Liver (tissue), 10 donors: ENCODE measurements at places on chromosomes 2 and 18.

GRCh38 chr2:111697560-111697959 is 186.4 kb downstream of the ANAPC1 start:
- peaks cover 14% of the 10 kb centered on the region for H3K4me1 ChIP-seq
- H3K36me3 ChIP-seq, result no peaks in the 10 kb centered on the region
- H3K27ac ChIP-seq, result no peak overlapping the region
- no peaks in the 10 kb centered on the region for H3K27me3 ChIP-seq
- H3K4me3 ChIP-seq, result no peak overlapping the region
- DNase-seq, result no peak

DNA sequence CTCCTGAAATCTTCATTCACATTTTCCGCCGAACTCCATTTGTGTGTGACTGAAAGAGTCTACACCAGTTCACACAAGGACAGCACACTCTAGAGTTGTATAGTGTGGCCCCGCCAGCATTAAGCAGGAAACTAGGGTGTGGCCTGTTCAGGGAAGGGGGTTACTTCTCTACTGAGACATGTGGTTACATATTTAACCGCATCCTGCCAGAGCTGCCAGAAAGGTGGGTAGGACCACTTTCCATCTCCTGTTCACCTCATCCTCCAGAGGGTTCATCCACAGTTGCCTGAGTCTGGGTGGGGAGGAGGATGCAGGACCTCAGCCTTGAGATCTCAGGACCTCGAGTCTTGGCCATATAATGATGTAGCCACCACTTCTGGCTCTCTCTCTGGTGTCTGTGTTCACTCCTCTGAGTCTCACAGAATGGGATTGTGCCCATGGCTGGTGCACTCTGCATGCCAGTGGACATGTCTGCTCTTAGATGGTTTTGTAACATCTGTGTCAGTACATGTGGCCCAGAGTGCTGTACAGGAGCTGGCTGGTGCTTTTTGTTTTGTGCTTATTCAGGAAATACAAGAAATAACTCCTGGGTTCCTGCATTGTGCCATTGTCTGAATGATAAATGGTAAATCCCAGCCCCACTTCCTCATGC is 7.7 kb upstream of the SP140L start:
- no peak overlapping the region for H3K27ac ChIP-seq
- no peaks in the 10 kb centered on the region for H3K27me3 ChIP-seq
- no peak overlapping the region for H3K4me3 ChIP-seq

- H3K36me3 ChIP-seq, result no peaks in the 10 kb centered on the region
- no peak overlapping the region for H3K4me3 ChIP-seq
- no peak overlapping the region for H3K27ac ChIP-seq
- H3K4me1 ChIP-seq, result no peaks in the 10 kb centered on the region
Measured at GRCh38 chr2:58865436-58865835, 624.3 kb upstream of the FANCL start.

DNA sequence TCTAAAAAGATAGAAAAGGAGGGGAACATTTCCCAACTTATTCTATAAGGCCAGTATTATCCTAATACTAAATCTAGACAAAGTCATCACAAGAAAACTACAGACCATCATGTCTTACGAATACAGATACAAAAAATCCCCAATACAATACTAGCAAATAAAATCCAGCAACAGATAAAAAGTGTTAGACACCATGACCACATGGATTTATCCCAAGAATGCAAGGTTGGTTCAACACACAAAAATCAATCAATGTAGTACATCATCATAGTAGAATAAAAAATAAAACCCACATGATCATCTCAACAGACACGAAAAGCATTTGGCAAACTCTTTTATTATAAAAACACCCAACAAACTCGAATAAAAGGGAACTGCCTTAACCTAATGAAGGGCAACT is 18.5 kb downstream of the SLC66A2 start:
- H3K4me3 ChIP-seq, result no peak overlapping the region
- H3K27me3 ChIP-seq, result no peaks in the 10 kb centered on the region
- peaks cover 16% of the 10 kb centered on the region for H3K36me3 ChIP-seq
- DNase-seq, result no peak
- no peak overlapping the region for H3K27ac ChIP-seq
- H3K4me1 ChIP-seq, result peaks cover 47% of the 10 kb centered on the region

DNA sequence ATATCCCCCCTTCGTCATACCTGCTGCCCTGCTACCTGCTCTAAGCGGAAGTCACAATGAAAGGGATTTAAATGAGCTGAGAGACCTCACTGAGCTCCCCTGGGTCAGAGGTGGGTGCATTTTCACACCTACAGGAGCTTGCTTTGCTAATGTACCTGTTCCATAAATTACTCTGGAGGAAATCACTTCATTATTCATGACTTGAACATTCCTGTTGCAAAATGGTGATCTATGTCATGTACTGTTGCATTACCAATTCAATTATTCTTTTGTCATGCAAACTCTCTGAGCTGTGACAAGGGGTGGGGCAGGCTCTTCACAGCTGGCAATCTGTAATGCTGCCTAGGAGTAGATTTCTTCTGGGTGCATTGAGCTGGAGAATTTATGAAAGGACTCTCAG is 761.3 kb downstream of the TSN start:
- no peak overlapping the region for H3K4me3 ChIP-seq
- DNase-seq, result no peak
- H3K4me1 ChIP-seq, result no peaks in the 10 kb centered on the region

GRCh38 chr2:138209009-138209408 is 244.7 kb downstream of the HNMT start:
- no peak for DNase-seq
- H3K27me3 ChIP-seq, result no peaks in the 10 kb centered on the region
- H3K27ac ChIP-seq, result no peak overlapping the region
- H3K4me1 ChIP-seq, result no peaks in the 10 kb centered on the region
- no peak overlapping the region for H3K4me3 ChIP-seq

DNA sequence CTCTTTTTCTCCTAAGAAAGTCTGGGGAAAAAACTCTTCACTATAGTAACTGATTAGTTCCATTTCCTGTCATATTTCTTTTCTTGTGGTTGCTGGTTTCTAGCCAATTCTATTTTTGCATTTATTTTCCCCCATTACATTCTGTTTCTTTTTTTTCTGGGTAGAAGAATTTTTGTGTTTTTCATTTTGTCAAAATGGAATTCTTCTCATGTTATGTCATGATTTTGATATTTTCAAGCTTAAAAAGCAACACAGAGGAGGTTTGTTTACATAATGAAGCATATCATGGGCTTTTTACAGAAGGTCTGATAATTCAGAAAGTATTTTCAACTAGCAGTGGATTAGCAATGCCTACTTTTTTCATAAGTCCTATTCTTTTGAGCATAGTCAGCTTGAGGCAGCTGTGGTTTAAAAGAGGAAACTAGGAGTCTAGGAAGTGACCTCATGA is 102.0 kb downstream of the MAP2 start:
- no peaks in the 10 kb centered on the region for H3K4me1 ChIP-seq
- H3K4me3 ChIP-seq, result no peak overlapping the region
- H3K27ac ChIP-seq, result peak overlapping the region; percentile 20
- no peak for DNase-seq
- H3K36me3 ChIP-seq, result no peaks in the 10 kb centered on the region
- H3K27me3 ChIP-seq, result no peaks in the 10 kb centered on the region

DNA sequence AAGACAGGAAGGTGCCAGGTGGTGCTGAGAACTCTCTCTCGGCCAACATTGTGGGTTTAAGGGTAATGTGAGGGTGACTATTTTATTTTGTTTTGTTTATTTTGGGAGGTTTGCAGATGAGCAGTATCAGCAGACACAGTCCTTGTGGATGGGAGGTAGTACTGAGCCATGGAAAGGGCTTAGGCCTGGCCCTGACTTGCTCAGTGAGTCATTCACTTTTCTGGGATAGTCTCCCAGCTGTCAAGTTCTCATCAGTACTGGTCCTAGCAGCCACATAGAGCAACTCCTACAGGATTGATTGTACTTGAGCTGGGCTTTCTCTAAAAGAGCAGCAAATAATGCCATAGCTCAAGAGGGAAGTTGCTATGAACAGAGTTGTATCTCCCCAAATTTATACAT is 175.2 kb downstream of the LOXHD1 start:
- no peak for DNase-seq
- H3K4me1 ChIP-seq, result no peaks in the 10 kb centered on the region
- H3K36me3 ChIP-seq, result no peaks in the 10 kb centered on the region

DNA sequence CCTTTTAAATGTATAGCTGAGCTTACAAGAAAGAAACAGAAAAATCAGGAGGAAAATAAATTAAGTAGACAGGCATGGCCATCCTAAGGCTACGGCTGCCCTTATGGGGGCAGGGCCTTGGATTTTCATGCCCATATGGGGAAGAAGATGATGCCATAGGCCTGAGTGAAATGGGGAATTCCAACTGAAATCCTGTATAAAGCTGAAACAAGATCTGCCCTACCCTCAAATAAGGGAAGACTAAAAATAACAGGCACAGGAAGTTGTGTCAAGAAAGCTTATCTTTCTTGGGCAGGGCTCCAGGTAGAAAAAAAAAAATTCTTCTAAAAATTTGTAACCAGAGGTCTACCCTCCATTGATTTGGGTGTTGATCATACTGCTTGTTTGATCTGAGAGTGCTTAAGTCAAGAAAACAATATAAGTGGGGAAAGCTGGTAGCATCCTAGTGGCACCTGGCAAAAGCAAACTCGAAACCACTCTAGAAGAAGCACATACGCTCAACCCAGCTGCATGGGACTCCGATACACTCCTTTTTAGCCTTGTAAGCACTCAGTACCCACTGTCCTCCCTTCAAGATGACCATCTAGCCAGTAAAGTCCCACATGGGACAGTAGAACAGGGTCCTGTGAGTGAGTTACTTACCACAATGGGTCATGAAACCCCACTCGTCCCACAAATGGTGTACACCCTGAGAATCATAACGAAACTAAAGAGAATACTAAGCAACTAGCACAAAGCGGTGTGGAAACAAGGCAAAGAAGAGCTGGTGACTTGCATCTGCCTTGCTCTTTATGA is 22.3 kb downstream of the DNAH7 start:
- H3K27ac ChIP-seq, result no peak overlapping the region
- H3K4me1 ChIP-seq, result no peaks in the 10 kb centered on the region
- H3K27me3 ChIP-seq, result no peaks in the 10 kb centered on the region
- no peaks in the 10 kb centered on the region for H3K36me3 ChIP-seq
- no peak for DNase-seq
- no peak overlapping the region for H3K4me3 ChIP-seq

GRCh38 chr2:19722531-19722971 is 179.2 kb downstream of the TTC32 start:
- no peaks in the 10 kb centered on the region for H3K27me3 ChIP-seq
- no peaks in the 10 kb centered on the region for H3K4me1 ChIP-seq
- H3K4me3 ChIP-seq, result no peak overlapping the region
- no peak overlapping the region for H3K27ac ChIP-seq
- no peak for DNase-seq

DNA sequence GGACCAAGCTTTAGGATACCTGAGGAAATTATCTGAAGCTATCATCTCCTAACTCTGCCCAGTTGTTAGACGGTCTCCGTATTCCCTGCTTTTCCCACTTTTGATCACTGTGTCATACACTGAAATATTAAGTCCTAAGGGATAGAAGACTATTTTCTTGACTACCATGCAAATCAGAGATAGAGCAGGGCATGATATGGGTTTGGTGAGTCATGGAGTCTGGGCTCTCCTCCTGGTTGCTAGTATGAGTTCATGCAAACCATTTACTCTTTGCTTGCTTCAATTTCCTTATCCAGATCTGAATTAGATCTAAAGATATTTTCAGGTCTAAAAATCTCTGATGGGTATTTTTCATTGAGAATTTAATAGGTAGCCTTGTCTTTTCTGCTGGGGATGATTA is 55.0 kb downstream of the EHBP1 start:
- H3K27ac ChIP-seq, result no peak overlapping the region
- DNase-seq, result no peak
- H3K4me1 ChIP-seq, result peaks cover 18% of the 10 kb centered on the region
- no peaks in the 10 kb centered on the region for H3K27me3 ChIP-seq
- no peaks in the 10 kb centered on the region for H3K36me3 ChIP-seq
- no peak overlapping the region for H3K4me3 ChIP-seq

DNA sequence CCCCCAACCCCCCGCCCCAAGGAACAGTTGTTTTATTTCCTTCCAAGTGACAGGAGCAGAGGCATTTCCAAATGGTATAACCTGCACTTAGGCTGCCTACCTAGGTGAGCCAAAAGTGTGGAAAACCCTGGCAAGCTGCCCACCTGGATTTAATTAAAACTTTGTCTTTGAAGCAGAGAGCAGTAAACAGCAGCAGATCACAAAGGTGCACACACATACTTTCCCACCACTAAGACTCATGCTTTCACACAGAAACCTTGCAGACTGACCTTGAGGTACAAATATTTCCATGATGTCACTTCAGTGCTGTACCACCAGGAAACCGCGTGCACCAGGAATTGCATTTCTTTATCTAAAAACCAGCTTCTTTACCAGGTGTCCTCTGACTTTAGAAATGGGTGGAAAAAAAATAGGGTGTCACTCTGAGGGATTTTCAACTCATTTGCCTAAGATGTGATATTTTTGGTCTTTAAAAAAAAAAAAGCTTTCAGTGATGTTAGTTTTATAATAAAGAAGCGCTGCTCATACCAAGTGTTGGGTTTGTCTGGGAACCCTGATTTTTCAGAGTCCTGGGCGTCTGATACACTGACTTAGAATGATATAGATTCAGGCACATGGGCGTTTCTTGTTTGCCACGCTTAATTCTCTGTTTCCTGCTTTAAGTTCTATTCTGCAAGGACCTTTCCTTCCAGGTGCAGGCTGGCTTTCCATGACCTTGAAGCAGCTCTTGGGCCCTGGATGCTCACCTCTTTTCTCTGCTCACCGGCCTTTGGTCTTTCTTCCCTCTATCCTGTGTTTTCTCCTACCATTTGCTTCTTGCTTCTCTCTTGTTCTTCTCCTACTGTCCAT is 70.7 kb upstream of the BCL2L11 start:
- no peaks in the 10 kb centered on the region for H3K4me1 ChIP-seq
- no peak overlapping the region for H3K27ac ChIP-seq
- H3K36me3 ChIP-seq, result no peaks in the 10 kb centered on the region
- no peak overlapping the region for H3K4me3 ChIP-seq

DNA sequence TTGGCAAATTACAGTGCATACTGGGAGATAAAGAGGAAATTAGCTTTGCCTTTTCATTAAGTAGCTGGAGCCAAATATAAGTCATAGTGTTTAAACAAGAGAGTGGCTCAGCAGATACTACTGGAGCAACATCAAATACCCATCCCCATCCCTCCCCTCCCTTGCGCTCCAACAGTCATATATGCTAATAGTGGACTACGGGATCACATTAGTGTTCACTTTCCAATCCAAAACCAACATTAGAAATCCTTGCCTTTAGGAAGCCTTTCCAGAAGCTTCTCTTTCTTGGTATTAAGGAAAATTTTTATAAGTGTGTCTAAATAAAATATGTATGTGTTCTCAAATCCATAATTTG is 1669.3 kb downstream of the SUCLG1 start:
- H3K4me3 ChIP-seq, result peak overlapping the region; percentile 35
- no peak for DNase-seq
- H3K4me1 ChIP-seq, result no peaks in the 10 kb centered on the region
- H3K36me3 ChIP-seq, result no peaks in the 10 kb centered on the region
- peak overlapping the region; percentile 97 for H3K27ac ChIP-seq

DNA sequence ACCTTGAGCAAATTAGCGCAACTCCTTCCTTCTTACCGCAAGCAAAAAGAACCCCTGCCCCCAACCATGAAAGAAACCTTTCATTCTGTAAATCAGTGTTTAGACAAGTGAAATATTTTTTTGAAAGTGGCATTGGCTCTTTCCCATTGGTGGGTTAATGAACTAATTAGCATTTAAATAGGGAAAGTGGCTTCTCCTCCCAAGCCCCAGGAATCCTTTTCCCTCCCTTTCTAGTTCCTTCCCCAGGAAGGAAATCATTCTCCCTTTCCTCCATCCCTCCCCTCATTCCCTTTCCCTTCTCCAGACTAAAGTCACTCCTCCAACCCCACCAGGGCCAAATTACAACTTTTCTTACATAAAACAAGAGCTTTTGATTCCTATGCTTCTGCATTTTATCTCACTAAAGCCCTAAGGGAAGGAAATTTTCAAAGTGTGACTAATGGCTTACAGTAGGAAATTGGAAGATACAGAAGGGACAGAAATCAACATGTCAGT is 22.9 kb upstream of the TYMS start:
- no peaks in the 10 kb centered on the region for H3K36me3 ChIP-seq
- H3K4me1 ChIP-seq, result no peaks in the 10 kb centered on the region
- DNase-seq, result no peak
- H3K27ac ChIP-seq, result no peak overlapping the region
- no peaks in the 10 kb centered on the region for H3K27me3 ChIP-seq
